ENCODE measurements at places on chromosomes 11 and 22.

- no peak for DNase-seq
Observed at GRCh38 chr22:38043151-38044039, 13.8 kb upstream of the PICK1 start.

DNA sequence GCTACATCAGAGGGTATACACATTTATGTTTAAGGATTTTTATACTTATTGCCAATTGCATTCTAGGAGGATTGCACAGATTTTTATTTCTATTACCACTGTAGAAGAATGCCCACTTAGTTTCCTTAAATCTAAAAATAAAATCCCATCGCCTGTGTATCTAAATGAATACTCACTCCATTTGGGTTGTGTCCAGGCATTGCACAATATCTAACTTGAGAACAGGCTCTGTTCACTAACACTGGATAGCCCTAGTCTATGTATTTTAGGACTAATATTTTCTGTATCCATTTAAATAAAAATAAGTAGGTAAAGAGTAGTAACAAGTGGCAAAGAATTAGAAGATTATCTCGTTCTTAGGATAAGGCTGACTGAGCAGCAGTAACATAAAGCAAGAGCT, 4.1 kb downstream of the C11orf52 start:
- peak; percentile 87 for DNase-seq

DNA sequence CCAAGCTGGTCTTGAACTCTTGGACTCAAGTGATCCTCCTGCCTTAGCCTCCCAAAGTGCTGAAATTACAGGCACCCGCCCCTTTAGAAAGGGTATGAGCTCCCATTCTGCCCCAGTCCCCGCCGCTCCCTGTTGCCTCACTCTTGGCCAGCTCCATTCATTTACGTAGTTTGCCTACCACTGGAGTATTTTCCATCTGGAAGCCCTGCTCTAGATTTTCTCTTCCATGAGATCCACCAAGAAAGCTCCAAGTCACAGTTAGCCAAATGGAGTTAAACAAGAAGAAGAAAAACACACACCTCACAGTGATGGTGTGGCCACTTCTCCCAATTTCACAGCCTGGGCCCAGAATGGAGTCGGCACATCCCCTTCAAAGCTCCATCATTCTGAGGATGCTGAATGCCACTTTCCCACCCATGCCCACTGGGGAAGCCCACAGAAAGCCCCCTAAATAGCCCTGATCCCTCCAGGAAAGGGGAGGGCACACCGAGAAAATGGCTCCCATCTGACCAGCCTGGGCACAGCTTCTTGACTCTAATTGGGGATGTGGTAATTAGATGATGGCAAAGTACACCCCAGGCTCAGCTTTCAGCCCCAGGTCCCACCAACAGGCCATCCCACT, 381.2 kb downstream of the MN1 start:
- no peak for DNase-seq

DNA sequence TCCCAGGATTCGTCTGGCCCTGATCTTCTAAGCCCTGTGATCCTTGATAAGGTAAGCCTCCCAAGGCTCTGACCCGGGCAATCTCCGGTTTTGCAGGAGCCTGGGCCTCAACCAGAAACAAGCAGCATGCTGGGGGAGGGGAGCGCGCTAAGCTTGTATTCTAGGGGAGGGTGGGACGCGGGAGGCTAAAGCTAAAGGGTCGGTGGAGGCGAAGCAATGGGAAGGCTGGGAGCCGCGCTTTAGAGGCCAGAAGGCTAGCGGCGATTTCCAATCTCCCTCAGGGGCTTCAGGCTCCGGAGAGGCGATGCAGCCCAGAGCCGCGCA, 753 bp downstream of the PTPN5 start:
- DNase-seq = no peak

DNA sequence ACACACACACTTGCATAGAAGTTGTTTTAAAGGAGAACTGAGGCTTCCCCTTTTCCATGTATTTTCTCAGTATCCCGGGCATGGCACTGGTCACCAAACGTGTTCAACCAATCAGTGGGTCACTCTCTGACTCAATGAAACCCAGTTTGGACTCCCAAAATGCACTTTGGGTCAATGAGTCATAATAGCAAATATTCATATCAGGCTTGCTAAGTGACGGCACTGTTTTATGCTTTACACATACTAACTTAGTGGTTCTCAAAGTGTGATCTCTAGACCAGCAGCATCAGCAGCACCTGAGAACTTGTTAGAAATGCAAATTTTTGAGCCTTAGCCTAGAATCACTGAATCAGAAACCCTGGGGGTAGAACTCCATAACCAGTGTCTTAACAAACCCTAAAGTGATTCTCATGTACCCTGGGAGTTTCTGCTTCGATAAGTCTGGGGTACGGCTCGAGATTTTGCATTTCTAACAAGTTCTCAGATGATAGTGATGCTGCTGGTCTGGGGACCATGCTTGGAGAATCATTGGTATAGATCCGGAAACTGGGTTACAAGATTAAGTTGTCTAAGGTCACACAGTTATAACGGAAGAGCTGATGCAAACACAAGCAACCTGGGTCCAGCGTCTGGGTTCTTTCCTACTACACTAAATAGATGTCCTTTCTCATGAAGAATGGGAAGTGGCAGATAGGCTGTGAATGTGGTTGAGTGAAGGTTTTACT, 35.6 kb downstream of the ETS1 start:
- DNase-seq = no peak

DNA sequence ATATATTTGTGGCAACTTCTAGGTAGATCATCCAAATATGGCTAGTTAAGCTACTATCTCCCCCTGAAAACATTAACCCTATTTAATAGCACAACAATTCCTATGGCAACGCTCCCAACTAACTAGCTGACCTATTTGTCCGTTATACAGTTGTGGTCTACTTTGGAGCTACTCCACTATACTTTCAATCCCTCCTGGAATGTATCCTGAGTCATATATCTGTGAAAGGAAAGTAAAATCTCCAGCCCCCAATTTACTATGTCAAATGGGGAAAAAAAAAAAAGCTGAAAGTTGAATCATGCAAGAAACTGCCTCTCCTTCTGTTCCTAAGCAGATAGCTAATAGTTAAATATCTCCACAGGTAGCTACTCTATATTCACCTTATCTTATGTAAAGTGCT, 128.5 kb downstream of the CD44 start:
- peak; percentile 92 for DNase-seq

DNA sequence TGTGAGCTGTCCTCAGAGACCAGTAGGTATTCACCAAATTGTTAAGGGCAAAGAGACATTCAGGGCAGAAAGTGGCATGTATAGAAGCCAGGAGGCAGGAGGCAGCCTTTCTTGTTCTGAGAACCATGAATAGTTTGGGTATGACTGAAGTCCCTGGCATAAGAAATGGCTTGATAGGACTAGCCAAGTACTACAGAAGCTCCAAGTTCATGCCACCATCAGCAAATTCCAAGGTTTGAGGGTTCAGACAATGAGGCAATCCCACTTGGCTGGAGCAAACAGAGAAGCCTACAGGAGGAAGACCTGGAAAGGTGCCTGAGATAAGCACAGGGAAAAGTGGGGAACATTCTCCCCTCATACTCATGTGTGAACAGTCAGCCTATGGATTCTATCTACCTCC, 25.8 kb downstream of the XRRA1 start:
- no peak for DNase-seq

GRCh38 chr11:104464691-104465090, 300.7 kb upstream of the PDGFD start:
- no peak for DNase-seq

- DNase-seq = peak; percentile 26
Observed at GRCh38 chr11:85627332-85627997, at the start of gene DLG2. DLG2 (minus strand) TSS chr11:85627344.

GRCh38 chr11:100562128-100562527, 125.0 kb upstream of the ARHGAP42 start:
- DNase-seq = peak; percentile 89

- DNase-seq = no peak
Observed at GRCh38 chr11:65854852-65855837, 2.8 kb downstream of the CFL1 start.

DNA sequence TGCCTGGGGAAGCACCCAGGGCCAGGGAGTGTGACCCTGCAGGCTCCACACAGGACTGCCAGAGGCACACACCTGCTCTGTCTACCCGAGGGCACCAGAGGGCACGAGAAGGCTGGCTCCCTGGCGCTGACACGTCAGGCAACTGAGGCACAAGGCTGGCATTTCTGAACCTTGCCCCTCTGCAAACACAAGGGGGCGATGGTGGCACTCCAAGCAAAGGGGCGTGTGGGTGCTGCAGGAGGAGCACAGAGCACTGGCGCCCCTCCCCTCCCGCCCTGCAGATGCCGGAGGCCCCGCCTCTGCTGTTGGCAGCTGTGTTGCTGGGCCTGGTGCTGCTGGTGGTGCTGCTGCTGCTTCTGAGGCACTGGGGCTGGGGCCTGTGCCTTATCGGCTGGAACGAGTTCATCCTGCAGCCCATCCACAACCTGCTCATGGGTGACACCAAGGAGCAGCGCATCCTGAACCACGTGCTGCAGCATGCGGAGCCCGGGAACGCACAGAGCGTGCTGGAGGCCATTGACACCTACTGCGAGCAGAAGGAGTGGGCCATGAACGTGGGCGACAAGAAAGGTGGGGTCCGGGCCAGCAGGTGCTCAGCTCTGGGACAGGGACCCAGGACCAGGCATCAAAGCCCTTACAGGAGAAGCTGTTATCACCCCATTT, 20.8 kb upstream of the TXNRD2 start:
- DNase-seq = peak; percentile 56

DNA sequence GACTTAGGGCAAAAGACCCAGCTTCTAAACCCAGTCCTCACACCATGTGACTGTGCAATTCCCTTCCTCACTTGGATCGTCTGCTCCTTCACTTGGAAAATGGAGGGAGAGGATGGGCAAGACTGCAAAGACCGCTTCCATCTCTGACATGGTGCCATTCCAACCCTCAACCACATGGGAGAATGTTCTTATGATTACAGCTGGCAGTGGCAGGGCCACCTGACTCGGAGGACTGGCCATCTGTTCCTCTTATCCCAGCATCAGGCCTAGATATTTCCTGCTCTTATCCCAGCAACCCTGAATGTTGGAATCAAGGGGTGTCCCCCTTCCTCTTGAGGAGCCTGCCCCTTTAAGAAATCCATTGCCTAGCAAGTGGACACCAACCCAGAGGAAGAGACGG, 15.4 kb downstream of the DSCAML1 start:
- DNase-seq = no peak

All from fibroblast of skin of abdomen (primary cell).